ENCODE measurements at places on chromosomes 5 and 9.

DNA sequence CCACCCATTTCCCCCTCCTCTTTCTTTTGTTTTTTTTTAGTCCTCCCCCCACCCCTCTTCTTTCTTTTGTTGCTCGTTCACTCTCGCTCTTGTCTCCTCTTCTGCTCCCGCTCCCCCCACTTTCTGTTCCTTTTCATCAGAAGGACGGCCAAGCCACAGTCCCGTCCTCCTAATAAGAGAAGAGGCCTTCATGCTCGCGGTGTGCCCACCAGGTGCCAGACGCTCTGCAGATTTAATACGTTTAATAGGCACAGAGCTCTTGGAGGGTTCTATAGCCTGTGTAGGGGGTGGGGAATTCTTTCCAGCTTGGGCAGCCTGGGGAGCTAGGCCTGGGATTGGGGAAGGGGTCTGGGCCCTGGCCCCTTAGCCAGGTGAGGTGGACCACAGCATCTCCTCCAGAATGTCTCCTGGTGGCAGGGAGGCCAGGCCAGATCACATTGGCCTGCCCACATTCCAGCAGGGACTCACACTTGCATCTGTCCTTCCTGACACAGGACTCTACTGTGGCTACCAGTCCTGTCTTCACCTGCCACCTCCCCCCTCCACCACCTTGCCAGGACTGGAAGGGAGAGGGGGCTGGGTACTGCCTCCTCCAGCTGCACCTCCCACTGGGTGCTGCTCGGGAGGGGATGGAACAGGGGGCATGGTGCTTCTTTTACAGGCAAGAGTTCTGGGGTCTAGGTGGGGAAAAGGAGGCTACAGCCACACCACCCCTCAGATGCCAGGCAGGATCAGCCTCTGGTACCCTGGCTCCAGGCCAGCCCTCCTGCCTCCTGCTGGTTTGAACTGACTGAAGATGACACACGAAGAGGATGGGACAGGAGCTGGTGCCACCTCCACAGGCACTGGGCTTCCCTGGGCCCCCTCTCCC lies 6.1 kb upstream of the BARX1 start:
- no peak for DNase-seq

GRCh38 chr5:130974021-130974683 lies 190.9 kb downstream of the HINT1 start:
- no peak for DNase-seq

DNA sequence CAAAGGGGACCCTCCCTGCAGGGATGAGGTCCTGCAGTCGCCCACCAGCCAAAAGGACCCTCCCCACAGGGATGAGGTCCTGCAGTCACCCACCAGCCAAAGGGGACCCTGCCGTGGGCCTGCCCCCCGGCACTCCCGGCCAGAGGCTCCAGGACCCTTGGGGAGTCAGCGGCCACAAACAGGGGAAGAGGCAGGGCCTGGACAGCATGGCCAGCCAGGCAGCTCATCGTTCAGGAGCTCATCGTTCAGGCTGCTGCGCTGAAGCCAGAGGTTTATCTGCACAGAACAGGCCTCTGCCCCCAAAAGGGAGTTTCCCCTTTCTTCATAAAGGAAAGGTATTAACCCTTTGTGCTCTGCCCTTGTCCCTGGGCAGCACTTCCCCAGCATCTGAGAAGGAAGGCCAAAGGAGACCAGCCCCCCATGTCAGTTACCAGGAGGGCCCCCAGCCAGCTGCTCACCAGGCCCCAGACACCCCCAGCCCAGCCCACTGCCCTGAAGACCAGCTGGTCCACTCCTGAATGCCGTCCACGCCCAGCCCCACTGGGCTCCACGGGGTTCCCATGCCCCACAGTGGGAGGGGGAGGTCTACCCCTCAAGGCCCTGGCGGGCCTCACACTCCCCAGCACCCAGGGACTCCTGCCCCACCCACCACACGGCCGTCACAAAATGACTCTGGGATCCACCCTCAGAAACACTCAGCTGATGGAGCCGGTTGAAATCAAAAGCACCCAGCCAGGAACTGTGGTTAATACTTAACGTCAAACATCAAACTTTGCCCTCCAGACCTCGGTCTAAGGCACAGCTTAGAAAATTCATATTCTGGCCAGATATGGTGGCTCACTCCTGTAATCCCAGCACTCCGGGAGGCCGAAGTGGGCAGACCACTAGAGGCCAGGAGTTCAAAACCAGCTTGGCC lies 6.3 kb downstream of the SLC12A7 start:
- DNase-seq: no peak

- DNase-seq: no peak
These were observed 2.9 kb downstream of the SIGMAR1 start for GRCh38 chr9:34634551-34635248.

- DNase-seq: peak; percentile 15
These were observed 220.8 kb downstream of the PRR16 start for GRCh38 chr5:120684749-120685415.

DNA sequence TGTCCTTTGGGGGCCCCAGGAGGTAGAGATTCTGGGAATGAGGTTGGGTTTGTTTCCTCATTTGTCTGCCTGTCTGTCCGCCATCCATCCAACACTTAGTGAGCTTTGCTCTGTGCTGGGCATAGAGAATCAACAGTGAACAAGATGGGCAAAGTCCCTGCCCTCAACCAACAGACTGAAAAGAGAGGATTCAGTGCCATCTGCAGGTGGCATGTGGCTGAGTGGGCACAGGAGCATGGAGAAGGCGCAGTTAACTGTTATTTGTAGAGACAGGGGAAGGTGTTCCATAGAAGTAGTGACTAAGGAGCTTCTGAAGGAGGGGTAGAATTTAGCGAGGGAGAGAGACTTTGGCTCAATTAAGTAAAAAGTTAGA lies 23.1 kb downstream of the POLR1E start:
- DNase-seq: no peak

GRCh38 chr9:75197561-75197960 lies 109.2 kb downstream of the OSTF1 start:
- peak; percentile 40 for DNase-seq

GRCh38 chr5:140357726-140358093 lies 2.3 kb upstream of the SLC4A9 start:
- peak; percentile 91 for DNase-seq

DNA sequence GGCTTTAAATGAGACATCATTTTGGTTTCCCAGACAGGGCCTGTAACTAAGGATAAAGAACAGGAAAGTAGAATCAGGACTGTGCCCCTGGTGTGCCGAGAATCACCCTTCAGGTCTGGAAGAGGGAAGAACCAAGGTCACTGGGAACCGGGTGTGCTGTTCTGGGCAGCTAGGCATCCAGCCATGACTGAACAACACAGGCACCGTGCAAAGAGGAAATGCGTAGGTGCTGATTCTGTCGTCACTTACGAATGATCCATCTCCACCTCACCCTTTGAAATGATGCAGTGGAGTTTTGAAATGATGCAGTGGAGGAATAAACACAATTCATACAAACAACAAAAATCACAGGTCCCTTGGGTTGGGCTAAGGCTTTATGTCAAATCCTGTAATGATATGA lies 64.4 kb downstream of the MAP1B start:
- peak; percentile 43 for DNase-seq

- no peak for DNase-seq
These were observed 193.9 kb downstream of the MEF2C start for GRCh38 chr5:88688984-88689667.

GRCh38 chr9:134554373-134555093 lies 87.1 kb upstream of the COL5A1 start:
- DNase-seq: no peak

- no peak for DNase-seq
These were observed 9.4 kb upstream of the GLT6D1 start for GRCh38 chr9:135648494-135649410.

DNA sequence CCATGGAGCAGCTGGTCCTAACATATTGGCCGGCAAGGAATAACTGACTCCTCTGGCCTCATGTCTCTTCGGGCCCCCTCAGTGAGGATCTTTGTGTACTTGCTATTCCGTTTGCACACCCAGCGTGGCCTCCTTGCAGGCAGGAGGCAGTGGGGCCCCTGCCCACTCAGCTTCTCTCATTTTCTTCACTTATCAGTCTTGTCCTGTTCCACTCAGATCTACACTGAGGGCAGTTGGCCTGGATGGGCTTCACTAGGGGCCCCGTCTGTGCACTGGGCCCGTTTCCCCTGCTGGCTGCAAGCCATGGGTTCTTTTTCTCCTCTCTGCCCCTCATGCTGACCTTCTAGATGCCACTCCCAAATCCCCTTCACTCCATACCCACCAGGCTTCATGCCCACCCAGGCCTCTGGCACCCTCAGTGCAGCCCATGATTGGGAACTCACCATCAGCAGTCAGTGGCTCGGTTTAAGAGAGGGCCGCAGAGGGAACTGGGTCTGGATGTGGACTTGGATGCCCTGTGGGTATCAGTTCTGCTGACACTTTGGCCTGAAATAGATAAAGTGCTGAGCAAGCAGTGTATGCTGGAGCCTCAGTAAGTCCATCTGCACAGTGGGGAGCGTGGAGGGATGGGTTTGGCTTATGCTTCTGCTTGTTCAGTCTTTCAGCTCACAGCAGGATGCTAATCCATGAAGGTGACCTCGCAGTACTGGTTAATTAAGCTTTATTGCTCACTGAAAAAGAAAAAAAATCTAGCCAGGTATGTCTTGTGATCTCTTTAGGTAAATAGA lies 57.9 kb downstream of the ERBIN start:
- no peak for DNase-seq

DNA sequence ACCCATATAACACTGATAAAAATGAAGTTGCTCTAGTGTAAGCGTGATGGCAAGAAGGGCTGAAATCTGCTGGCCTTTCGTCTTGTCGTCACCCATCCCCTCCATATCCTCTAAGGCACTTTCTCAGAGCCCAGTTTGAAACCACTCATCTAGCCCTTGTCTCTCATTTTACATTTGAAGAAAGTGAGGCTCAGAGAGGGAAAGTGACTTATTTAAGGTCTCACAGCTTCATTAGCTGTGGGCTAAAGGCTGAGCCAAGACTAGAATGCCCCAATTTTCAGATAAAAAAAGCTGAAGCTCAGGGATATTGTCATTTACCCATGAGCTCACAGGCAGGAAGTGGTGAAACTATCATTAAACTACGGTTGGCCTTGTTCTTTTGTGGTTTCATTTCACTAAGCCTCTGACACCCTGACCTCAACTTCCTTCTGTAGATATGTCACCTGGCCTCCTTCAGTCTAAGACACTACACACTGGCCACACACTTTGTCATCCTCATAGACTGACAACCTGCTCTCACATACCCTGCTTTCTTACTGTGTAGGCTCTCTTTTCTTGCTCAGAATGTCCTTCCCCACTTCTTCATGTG lies 176.7 kb upstream of the DMAC1 start:
- no peak for DNase-seq

DNA sequence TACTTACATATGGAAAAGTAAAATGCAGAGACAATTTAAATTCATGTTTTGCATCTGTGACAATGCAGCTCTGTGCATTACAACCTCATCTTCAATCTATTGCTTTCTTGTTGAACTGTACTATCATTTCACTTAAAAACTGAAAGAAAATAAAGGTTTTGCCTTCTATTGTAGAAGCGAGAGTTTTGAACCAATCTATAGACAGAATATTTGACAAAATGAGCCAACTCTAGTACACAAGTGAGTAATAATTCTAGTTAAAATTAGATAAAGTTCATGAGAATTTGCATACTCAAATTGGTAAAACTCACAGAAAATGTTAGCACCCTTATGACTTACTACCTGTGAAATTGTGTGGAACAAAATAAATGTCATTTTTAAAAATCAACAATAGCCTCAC lies 123.7 kb downstream of the EDIL3 start:
- no peak for DNase-seq

GRCh38 chr9:114941376-114941775 lies 11.0 kb upstream of the TNFSF8 start:
- no peak for DNase-seq

DNA sequence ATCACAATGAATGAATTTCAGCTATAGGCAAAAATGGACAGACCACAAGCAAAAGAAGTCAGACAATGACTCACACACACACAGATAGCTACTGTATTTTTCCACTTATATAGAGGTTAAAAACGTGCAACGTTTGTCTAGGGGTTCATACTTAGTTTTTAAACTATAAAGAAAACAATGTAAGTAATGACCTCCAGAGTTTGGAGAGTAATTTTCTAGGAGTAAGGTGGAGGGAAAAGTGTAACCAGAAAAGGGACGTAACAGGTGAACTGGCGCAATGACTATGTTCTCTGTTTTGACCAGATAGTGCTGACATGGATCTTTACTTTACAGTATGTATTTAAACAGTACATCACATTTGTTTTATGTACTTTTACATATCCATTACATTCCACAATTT lies 51.1 kb downstream of the FNIP1 start:
- peak; percentile 27 for DNase-seq

GRCh38 chr5:147040856-147041255 lies 162.3 kb upstream of the PPP2R2B start:
- DNase-seq: no peak

DNA sequence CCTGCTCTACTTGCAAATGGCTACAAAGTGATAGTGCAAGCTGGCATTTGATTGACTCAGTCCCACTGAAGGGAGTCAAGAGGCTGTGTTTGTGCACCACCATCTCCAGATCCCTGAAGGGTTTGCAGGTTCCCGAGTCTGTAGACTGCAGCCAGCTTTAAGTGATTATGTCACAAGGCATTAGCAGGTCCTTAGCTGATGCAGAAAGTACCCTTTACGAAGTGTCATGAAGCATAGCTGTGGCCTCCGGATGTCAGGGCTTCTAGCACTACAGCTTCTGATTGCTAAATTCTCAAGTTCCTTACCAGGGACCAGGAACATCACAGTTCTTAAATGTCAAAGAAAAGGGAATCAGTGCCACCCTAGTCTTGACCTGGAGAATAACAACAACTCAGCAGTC lies 311.3 kb upstream of the TRPC7 start:
- no peak for DNase-seq

DNA sequence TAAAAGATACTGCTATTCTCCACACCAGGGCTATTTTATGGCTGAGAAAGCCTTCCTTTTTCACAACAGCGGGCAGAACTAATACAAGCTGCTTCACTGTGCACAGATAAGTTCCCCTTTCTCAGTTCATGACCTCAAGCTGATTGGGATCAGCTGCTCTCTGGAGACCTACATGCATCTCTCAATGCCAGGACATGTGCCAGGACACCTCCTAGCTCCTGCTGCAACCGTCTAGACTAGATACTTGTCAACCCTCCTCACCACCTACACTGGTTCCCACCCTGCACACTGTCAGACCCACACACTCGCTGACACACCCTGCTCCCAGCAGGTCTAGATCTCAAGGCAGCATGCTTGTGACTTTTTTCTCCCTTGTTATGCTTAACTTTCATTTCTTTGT lies 39.8 kb downstream of the STARD4 start:
- DNase-seq: no peak

- DNase-seq: peak; percentile 80
These were observed 268.2 kb downstream of the MLLT3 start for GRCh38 chr9:20353931-20354652.

GRCh38 chr5:149349382-149349781 lies 4.1 kb downstream of the GRPEL2 start:
- DNase-seq: no peak

GRCh38 chr5:137734962-137735554 lies 831 bp downstream of the KLHL3 start:
- peak; percentile 57 for DNase-seq

GRCh38 chr5:93247105-93247504 lies 333.9 kb downstream of the NR2F1-AS1 start:
- no peak for DNase-seq

Data from cardiac fibroblast (primary cell).